ENCODE measurements at places on chromosomes 1 and 21.

DNA sequence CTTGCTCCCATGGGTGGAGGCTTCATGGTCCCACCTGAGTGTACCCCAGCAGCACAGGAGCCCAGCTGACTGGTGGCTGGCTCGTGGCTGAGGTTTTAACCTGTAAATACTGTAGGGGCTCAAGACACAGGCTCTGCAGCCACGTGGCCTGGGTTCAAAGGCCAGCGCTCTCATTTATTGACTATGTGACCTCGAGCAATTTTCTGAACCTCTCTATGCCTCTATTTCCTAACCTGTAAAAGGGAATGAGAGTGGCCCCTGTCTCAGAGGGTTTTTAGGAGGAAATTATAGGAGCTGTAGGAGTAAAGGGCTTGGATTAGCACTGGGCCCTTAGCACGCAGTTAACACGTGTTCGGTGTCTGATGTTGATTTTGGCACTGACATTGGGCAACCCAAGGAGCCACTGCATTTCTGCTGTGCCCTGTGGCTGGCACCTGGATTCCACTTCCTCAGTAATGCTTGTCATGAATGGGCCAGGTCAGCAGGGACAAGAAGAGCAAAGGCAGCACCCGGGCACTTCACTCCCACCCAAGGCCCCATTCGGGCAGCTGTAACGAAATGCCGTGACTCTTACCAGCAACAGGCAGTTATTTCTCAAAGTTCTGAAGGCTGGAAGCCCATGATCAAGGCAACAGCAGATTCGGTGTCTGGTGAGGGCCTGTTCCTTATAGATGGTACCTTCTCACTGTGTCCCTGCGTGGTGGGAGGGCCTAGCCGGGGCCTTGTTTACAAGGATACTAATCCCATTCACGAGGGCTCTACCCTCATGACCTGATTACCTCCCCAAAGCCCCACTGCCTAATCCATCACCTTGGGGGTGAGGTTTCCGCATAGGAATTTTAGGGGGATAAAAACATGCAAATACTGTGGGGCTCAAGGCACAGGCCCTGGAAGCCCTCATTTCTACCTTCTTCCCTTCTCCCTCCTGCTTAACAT is 25.2 kb downstream of the ARHGEF10L start:
- no peak for DNase-seq

- no peak for DNase-seq
Observed at GRCh38 chr1:114334297-114334696, 176.7 kb downstream of the TRIM33 start.

GRCh38 chr1:21267191-21268077 is 22.8 kb downstream of the ECE1 start:
- peak; percentile 31 for DNase-seq

DNA sequence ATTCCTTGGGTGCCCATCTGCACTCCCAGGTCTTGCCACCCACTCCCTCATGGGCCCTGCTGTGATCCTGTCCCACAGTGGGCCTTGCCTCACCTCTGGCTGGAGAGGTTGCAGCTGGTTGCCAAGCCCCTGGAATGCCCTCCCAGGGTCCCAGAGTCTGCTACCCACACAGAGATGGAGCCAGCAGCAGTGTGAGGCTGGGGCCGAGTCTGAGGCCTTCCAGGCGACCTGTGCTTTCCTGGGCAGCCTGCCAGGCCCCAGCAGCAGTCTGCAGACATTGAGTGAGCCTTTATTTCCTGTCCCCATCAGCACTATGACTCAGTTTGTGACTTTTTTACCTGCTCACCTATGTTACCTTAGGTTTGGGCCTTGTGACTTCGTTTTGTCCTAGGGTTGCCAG is 25.0 kb upstream of the TSPAN2 start:
- peak; percentile 18 for DNase-seq

DNA sequence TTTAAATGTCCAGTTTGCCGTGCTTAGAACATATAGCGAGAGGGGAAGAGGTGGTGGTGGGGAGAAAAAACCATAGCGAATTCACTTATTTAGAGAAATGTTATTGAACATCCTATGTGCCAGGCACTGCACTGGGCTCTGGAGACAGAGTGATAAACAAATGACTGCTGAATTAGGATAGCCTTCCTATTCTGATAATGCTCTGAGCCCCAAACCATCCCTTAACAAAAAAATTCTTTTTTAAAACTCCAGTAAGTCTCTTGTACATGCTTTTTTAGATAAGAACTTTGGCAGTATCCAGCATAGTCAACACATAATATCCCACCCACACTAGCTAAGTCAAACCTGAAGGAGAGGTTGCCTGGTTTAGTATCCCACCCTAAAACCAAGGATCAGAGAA is 8.5 kb downstream of the SZT2 start:
- no peak for DNase-seq

- DNase-seq: peak; percentile 12
Observed at GRCh38 chr1:77044133-77044849, 174.9 kb downstream of the PIGK start.

DNA sequence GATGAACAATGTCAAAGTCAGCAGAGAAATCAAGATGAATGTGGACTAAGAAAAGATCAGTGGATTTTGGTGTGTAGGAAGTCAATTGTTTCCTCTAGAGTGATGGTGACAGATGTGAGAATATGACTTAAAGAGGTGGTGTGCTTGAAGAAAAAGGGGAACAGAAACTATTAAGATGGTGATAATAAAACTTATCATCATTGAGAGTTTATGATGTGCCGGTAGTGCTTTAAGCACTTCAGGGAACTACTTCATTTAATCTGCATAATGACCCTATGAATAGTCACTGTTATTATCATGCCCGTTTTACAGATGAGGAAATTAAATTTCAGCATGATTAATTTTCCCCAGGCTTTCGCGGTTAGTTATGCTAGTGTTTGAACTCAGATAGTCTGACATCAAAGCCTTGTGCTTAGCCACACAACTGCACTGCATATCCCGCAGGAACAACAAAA is 246.9 kb upstream of the LRRC7 start:
- no peak for DNase-seq

DNA sequence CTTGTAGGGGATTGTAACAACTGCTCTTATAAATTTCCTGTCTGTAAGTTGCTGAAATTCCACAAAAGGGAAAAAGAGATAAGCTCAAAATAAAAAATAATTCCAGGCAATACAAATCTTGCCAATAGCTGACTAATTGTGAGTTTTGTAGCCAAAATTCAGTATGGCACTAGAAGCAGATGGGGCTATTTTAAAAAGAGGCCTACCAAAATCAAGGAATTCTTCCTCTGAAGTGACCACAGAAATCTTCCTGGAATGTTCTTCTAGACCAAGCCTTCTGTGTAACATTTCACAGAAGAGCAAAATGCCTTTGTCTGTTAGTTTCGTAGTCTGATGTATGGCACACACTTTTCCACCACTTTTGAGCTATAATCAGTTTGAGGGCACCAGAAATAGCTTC is 127.6 kb downstream of the CYYR1 start:
- peak; percentile 87 for DNase-seq

GRCh38 chr1:175376194-175376593 is 183.6 kb upstream of the KIAA0040 start:
- DNase-seq: no peak

GRCh38 chr1:23582820-23583219 is 23.5 kb upstream of the ID3 start:
- no peak for DNase-seq

- DNase-seq: peak; percentile 84
Observed at GRCh38 chr21:34614628-34615486, at the start of gene RCAN1. TSS of gene RCAN1 (minus strand) at chr21:34615113. CDS start at chr21:34615011, 102 bp downstream.

DNA sequence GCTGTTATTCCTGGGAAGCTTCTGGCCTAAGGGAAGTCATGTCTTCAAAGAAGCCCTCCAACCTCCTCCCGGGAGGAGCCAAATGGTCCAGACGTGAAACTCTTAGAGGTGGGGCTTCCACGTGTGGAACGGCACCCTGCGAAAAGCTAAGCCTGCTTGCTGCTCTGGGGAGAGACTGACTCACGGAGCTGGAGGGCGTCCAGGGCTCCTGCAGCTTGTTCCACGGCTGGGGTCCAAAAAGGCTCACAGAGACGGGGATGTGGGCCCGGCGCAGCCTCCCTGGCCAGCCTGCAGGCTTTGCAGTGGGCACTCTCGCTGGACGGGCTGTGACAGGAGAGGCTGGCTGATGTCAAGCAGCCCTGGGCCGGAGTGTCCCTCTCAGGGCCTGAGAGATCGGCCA is 105.1 kb downstream of the COLGALT2 start:
- peak; percentile 92 for DNase-seq

All from astrocyte (in vitro differentiated cells and primary cell).